ENCODE measurements at places on chromosomes 12 and 14. TPM values are rescaled to one million over a fixed set of nuclear protein-coding genes. Genes with fewer than 3 reads are reported as not detected.

LTBP2 gene
- polyA plus RNA-seq = 3.8 TPM

IFNG-AS1 gene
- polyA plus RNA-seq = 0.16 TPM

KRT2 gene
- not detected for polyA plus RNA-seq

FITM1 gene
- 1.1 TPM for polyA plus RNA-seq

SERPINA12 gene
- polyA plus RNA-seq = 0.51 TPM

ARHGDIB gene
- polyA plus RNA-seq = 46.6 TPM

PPFIA2 gene
- 7.2 TPM for polyA plus RNA-seq

KRT6B gene
- polyA plus RNA-seq = not detected

KLRG1 gene
- 3.3 TPM for polyA plus RNA-seq

Data from left renal cortex interstitium (tissue), 4 donors.